ENCODE measurements at places on chromosomes 11 and 22. TPM values are rescaled to one million over a fixed set of nuclear protein-coding genes. Genes with fewer than 3 reads are reported as not detected.
A peak's percentile ranks its signal among the peaks of the same experiment; 100 is the strongest.

DNA sequence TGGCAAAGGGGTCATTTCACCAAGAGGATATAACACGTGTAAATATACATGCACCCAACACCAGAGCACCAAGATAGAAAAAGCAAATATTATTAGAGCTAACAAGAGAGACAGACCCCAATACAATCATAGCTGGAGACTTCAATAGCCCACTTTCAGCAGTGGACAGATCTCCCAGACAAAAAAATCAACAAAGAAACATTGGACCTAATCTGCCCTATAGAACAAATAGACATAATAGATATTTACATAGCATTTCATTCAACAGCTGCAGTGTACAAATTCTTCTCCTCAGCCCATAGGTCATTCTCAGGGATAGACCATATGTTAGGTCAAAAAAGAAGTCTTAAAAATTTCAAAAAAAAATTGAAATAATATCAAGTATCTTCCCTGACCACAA, 312.8 kb downstream of the TTC28 start:
- no peak for DNase-seq

DNA sequence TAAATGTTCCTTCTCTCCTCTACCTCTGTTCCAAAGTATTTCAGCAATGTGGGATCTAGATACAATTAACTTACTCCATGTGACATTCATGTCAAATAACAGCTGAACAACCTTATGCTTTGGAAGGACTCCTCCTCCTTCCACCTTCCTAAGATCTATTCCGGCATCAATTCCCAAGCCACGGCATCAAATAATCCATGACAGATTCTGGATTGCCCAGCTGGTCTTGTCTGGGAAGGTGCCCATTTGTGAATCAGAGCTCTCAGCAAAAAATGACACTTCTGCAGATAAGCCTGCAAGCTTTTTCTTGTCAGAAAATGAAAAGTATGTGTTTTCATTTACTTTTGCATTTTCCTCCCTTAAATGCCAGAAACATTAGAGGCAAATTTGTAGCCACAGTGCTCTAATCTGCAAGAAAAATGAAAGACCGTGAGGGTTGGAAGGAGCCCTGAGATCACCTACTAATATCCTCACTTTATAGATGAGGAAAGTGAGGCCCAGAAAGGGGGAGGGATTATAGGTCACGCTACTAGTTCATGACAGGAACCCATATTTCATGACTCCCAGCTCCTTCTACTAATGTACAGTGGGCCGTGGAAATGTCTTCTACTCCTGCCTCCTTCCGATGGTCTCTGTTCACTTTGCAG, 124.0 kb downstream of the ME3 start:
- DNase-seq, result peak; percentile 99

DNA sequence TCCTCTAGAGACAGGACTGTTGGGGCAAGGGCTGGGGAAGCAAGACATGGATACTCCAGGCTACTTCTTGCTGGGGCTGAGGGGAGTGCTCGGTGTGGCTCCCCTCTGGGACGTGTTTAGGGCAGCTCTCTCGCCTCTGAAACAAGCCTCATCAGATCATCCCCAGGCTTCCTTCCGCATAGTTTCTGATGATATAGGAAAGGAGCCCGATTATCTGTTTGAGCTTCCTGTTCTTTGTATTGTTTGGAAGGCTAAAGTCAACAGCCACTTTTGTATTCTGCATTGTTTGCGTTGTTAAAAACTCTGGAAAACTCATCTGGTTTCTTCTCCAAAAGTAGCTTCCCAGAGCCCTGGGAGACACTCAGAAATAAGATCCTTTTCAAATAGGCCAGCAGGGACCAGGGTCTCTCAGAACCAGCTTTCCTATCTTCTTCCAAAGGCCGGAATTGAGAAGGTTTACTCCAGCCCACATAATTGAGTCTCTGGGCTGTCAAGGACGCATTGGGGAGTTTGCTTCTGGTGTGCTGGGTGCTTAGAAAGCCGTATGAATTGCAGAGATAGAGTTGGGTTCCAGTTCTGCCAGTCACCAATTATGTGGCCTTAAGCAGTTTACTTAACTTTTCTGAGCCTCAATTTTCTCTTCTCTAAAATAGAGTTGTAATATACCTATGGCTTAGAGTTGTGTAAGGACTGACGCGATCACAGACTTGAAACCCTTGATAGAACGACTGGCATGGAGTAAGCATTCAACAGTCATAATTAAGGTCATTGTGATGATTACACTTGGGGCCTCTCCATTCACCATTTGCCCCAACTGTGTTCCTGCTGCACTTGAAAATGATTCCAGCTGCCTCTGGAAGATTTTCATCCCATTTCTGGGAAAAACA, 19.1 kb downstream of the CD44 start:
- DNase-seq, result no peak

- DNase-seq, result no peak
Observed at GRCh38 chr11:128394431-128395089, 192.8 kb downstream of the ETS1 start.

DNA sequence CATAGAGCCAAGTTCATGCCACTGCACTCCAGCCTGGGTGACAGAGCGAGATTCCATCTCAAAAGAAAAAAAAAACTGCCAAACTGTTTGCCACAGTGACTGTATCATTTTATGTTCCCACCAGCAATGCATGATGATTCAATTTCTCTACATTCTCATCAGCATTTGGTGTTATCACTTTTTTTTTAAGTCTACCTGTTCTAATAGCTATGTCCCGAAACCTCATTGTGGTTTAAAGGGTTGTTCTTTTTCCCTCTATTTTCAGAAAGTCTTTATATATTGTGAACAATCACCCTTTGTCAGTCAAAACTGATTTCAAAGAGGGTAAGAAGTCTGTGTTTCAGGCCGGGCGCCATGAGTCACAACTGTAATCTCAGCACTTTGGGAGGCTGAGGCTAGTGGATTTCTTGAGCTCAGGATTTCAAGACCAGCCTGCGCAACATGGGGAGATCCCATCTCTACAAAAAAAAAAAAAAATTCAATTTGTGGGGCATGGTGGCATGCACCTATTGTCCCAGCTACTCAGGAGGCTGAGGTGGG, 14.8 kb upstream of the FAM168A start:
- no peak for DNase-seq

- DNase-seq, result peak; percentile 35
Observed at GRCh38 chr11:67261946-67262681, 4.2 kb upstream of the GRK2 start.

GRCh38 chr22:37174964-37175363, 13.1 kb downstream of the C1QTNF6 start:
- no peak for DNase-seq

CARD16 gene
- polyA plus RNA-seq, result 1.7 TPM

GUCY1A2 gene
- polyA plus RNA-seq, result 0.49 TPM

OR52I1 gene
- not detected for polyA plus RNA-seq

VSIG10L2 gene
- not detected for polyA plus RNA-seq

LARGE2 gene
- polyA plus RNA-seq, result 1.2 TPM

CLDN5 gene
- polyA plus RNA-seq, result 123 TPM

OLFML1 gene
- 2.3 TPM for polyA plus RNA-seq

CD248 gene
- 14.3 TPM for polyA plus RNA-seq

OR8D1 gene
- not detected for polyA plus RNA-seq

OR8H2 gene
- not detected for polyA plus RNA-seq

FBLN1 gene
- 135 TPM for polyA plus RNA-seq

LYVE1 gene
- polyA plus RNA-seq, result 4.1 TPM

IL17REL gene
- not detected for polyA plus RNA-seq
